CD4-positive, alpha-beta T cell treated with Interleukin-6 for 4 hours (primary cell): ENCODE measurements at places on chromosomes 11 and 22.

- no peak for DNase-seq
Measured at GRCh38 chr22:43174941-43175531, 11.9 kb downstream of the TTLL12 start.

DNA sequence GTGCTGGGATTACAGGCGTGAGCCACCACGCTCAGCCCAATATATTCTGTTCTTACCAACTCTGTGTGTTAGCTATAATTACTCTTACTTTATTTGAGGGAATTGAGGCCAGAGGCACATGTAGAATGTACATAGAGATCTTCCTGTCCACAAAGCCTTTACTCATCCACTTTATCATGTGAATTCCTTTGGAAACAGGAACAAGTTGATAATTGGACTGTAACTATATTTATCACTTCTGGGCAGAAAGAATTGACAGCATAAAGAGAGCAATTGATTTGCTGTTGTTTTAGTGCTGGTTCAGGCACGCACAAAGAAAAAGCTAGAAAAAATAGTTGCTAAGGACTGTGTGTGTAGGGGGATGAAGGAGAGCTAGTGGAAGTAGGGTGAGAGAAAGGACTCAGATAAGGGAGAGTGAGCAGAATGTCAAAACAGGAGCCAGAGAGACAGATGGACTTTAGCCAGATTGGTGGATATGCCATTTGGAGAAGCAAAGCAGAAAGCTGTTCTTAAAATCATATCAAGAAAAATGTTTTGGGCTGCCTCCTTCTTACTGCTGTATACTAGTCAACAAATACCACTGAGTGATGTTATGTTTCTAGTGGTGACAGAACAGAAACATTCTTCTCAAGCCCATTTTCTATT is 929.8 kb upstream of the CNTN5 start:
- DNase-seq = no peak

- DNase-seq = no peak
Measured at GRCh38 chr11:73248526-73249185, 23.5 kb upstream of the P2RY6 start.

- no peak for DNase-seq
Measured at GRCh38 chr22:27732391-27732790, 69.2 kb downstream of the MN1 start.

GRCh38 chr11:8298801-8299786 is 35.4 kb upstream of the LMO1 start:
- DNase-seq = no peak
